Stimulated activated CD4-positive, alpha-beta T cell treated with anti-CD3 and anti-CD28 coated beads, Interleukin-15, amount 100 ng/mL, for 1 hour (primary cell): ENCODE measurements at places on chromosomes 4 and X.

- no peak for DNase-seq
Observed at GRCh38 chr4:20095805-20096541, 155.7 kb upstream of the SLIT2 start.

DNA sequence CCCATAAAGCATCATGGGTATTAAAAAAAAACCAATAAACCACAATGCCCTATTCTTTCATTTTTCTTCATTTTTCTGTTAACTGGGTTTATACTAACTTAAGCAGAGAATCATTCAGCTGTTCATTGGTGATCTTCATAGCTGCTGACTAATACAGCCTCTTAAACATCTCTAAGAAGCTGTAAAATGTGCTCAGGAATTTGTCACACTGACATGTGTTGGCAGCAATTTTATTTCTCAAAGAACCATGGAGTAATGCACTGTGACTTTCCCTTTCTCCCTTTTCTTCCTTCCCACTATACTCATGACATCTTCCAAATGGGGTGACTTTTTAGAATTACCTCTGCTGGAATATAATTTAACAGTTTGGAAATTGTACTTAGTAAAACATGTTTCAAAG lies 315.4 kb downstream of the ANTXR2 start:
- no peak for DNase-seq

GRCh38 chr4:142721187-142721586 lies 124.9 kb downstream of the INPP4B start:
- DNase-seq, result no peak

DNA sequence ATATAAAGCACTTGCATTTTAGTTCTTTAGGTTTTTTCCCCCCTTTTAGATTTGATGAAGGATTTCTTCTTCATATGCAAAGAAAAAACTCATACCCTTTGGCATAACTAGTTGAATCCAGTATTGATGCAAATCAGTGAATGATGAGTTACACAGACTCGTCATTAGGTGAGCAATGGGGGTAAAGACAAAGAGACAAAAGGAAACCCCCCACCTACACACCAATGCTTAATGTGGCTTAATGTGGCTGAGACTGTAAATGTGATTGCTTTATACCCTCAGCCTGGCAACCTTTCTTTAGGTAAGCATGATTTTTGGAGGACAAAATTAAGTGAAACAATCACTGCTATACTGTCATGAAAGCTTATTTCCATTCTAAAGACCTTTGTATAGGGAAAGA lies 39.5 kb downstream of the CD40LG start:
- no peak for DNase-seq

DNA sequence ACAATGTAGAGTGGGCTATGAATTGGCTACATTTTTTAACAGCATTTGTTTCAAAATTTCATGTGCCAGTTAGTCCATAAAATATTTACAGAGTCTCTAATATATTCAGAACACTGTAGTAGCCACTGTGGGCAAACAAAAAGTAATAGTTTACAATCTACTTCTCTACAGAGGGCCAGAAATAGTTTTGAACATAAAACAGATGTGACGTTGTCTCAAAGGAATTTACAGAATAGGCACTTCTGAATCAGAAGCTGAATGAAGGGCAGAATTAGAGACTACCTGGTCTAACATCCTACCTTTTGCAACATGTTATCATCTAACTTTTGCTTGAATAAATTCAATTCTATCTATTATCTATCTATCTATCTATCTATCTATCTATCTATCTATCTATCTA lies 811.9 kb upstream of the EPHA5 start:
- DNase-seq, result no peak

GRCh38 chrX:121106484-121107235 lies 59.2 kb downstream of the GLUD2 start:
- DNase-seq, result no peak

GRCh38 chr4:147764337-147764736 lies 32.4 kb downstream of the ARHGAP10 start:
- DNase-seq, result no peak

DNA sequence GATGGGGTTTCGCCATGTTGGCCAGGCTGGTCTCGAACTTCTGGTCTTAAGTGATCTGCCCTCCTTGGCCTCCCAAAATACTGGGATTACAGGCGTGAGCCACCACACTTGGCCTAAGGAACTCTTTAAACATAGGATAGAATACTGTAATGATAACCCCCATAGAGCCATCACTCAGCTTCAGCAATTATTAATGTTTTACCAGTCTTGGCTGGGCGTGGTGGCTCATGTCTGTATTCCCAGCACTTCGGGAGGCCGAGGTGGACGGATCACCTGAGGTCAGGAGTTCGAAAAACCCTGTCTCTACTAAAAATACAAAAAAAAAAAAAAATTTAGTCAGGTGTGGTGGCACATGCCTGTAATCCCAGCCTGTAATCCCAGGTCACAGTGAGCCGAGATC lies 15.1 kb downstream of the EIF2S3 start:
- no peak for DNase-seq

- no peak for DNase-seq
Observed at GRCh38 chrX:17183566-17183965, 191.4 kb upstream of the NHS start.

DNA sequence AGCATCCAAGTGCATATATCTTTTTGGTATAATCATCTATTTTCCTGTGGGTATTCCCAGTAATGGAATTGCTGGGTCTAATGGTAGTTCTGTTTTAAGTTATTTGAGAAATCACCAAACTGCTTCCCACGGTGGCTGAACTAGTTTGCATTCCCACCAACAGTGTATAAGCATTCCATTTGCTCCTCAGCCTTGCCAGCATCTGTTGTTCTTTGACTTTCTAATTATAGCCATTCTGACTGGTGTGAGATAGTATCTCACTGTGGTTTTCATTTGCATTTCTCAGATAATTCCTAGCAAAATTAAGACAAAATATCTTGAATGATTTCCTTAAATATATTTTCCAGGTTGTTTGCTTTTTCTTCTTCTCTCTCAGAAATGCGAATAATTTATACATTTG lies 341.1 kb downstream of the GBA3 start:
- no peak for DNase-seq

- no peak for DNase-seq
Observed at GRCh38 chr4:101218346-101218745, 129.0 kb downstream of the PPP3CA start.

DNA sequence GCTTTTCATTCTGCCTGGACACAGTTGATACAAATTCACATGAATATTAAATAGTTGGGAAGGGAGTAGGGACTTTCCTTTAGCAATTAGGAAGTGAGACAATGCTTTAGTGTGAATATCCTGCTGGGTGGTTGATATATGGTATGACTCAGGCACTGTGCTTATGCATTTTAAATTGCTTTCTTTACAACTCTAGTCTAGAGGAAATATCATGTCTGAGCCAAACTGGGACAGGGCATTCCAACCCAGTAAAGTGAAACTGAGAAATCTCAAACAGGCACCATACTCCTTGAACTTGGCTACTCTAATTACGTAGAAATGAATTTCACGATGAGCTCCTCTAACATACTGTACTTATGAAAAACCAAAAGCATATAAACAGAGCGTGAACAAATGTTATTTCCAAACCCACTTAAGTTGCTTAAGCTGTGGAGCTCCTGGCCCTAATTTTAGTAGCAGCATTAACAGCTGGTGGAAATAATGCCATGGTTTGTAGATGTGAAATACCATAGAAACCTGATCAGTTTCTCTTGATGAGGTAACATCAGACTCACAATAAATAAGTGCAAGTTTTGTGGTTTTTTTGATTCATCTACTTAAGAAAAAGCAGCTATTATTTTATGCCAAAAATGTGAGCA lies 242.9 kb upstream of the GK2 start:
- DNase-seq, result no peak

DNA sequence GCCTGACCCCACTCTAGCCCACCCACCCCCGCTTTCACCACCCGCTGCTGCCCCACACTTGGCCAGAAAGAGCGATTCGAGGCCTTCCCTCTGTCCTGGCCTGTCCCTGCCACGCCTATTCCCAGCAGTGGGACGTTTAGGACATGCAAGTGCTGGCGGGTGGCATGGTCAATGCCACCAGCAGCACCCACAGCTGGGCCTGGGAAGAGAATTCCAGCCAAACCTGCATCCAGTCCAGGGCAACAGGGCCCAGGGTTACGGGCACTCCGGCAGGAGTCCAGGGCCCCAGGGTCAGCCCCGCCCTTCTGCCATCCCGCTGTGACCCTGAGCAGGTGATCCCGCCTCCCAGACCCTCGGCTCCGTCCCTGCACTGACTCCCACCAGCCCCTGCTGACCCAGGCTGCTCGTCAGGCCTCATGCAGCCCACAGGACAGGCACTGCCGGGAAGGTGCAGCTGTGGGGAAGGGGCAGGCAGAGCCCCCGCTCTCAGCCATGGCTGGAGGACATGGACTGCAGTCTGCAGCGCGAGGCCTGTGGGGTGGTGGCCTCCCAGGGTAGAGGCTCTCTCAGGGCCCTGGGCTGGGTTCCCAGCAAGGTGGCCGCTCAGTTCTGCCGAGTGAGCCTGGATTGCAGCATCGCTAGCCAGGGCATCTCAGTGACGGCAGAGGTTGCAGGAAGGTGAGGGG lies 6.8 kb upstream of the HTRA3 start:
- no peak for DNase-seq

- no peak for DNase-seq
Observed at GRCh38 chrX:124534536-124534935, 188.2 kb downstream of the SH2D1A start.

GRCh38 chr4:83013420-83013867 lies 2.8 kb upstream of the LIN54 start:
- DNase-seq, result no peak

DNA sequence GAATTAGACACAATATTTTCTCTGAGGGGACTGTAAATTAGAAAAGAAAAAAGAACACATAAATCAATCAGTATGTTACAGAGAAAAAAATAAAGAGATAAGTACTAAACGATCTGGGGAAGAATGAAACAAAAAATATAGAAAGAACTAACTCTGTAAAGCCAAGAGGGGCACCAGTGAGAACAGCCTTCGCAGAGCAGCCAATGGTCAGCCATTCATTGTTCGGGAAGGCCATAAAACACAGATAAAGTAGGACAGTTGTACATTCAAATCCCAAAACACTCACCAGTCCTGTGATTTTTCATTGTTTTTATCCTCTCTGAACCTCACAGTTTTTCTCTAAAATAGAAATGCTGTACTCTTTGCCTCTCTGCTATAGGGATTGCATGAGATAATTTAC lies 127.9 kb downstream of the NEK1 start:
- no peak for DNase-seq

GRCh38 chr4:36854554-36854953 lies 390.0 kb upstream of the NWD2 start:
- no peak for DNase-seq
